ENCODE measurements at places on chromosomes 2 and 18.
A peak's percentile ranks its signal among the peaks of the same experiment; 100 is the strongest.

GRCh38 chr2:173764094-173764493, 201.1 kb downstream of the SP3 start:
- no peak for DNase-seq

DNA sequence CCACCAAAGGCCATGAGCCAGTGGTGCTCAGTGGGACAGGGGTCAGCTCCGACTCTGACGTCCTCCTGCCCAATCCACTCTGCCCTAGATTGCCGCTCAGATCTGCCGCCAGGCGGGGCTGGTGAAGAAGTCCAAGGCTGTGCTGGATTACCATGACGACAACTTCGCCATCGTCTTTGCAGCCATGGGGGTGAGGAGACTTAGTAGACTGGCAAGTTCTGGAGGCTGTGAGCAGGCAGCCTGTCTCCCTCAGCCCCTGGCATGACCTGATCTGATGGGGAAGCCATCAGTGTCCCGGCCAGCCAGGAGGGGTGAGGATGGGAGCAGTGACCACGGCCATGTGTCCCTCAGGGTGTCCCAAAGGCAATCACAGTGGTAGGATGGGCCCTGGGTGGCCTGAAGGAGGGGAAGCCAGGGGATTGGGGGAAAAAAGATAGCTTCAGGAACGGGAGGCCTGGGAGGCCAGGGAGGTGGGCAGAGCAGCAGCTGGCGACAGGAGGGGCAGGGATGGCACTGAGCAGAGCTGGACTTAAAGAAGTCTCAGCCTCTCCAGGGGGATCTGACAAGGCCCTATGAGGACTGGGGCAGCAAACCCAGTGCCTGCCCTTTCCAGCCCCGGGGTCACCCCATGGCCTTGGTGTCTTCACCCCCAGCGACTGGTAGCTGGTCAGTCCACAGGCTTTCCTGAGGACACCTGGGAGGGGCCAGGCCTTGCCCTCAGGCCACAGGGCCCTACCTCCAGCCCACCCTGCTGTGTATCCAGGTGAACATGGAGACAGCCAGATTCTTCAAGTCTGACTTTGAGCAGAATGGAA, 17.4 kb upstream of the ANKRD53 start:
- no peak for DNase-seq

GRCh38 chr18:14916181-14916580, 168.2 kb downstream of the ANKRD30B start:
- DNase-seq = no peak

DNA sequence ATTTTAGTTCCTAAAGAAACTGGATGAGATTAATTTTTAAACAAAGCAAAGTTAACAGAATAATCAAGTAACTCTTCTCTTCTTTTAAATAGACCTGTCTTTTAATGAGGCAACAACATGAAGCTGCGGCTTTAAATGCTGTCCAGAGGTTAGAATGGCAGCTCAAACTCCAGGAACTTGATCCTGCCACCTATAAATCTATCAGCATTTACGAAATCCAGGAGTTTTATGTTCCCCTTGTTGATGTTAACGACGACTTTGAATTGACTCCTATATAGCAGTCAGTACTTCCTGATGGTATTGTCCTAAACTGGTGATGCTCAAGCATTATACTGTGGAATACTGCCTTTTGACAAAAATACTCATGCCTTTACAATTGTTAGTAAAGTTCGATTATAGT, 53.7 kb upstream of the TWSG1 start:
- DNase-seq = no peak

- DNase-seq = no peak
These were observed 22.4 kb downstream of the CAPG start for GRCh38 chr2:85387754-85388153.

DNA sequence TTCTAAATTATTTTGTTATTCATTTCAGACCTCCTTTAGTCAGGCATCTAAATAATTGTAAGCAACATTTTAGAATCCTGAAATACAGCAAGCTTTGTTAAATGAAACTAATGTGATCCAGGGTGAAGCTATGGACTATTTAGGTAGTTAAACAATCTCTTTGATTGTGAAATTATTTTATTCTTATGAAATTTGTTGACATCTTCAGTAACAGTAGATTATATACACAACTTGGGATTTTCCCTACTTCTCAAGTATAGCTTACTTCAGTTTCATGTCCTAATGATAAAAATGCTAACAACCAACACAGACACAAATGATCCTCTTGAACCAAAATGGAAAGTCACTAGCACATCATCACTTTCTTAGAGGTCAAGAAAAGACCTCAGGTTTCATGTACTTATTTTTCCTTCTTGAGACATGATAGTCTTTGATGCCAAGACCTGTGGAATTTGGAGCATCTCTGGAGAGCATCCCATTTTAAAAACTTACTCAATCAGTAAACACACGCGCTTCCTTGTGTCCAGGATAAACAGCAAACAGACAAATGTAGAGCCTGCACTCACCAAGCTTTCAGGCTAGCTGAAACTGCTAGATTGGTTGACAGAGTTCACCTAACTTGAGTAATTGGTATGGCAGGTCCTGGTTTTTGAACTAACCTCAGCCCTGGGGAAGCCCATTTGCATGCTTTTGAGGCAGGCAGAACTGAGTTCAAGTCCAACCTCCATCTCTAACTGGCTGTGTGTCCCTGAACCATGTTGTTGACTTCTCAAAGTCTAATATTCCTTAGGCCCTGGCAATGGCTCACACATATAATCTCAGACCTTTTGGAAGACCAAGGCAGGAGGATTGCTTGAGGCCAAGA, 47.8 kb downstream of the KCTD18 start:
- DNase-seq = no peak

DNA sequence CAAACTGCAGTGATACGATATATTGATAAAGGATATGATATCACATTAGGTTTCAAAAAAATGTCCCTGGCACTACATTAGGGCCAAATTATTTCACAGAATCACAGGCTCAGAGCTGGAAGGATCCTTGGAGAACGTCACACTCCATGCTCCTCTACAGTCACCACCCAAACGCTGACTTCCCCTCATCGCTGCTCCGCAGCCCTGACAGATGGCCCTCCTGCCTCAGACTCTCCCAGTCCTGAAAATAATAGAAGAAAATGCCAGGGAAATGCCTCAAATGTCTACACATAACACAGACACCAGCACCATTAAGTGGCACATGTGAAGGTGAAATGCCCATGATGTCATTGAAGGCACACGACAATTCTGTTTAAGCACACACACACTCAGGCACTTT, 72.0 kb downstream of the ZNF521 start:
- DNase-seq = no peak

- DNase-seq = no peak
These were observed 7.6 kb downstream of the ITM2C start for GRCh38 chr2:230872151-230872967.

DNA sequence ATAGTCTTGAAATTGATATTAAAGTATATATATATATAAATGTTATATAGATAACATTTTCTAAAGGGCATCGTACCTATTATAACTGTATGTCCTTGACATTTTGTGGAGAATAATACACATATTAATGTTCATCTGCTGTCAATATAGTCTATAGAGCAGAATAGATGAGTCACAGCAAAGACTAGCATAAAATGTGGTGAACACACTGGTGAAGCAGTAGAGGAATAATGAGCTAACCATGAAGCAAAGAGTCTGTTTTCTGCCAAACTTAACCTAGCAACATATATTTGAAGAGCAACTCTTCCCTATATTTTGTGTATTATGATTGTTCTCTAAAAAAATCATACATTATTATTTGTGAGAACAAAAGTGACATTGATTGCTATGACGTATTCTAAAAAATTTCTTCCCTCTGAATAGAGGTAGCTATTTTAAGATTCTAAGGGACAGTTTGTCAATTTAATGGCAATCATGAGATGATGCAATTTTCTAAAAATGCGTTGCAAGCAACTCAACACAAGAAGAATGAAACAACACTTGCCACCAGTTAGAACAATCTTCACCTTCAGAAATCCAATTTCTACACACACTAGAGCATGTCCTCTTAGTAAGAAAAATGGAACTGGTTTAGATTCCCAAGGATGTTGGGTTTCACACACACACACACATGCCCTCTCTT, 22.0 kb downstream of the DOCK10 start:
- DNase-seq = no peak

- no peak for DNase-seq
These were observed 766.9 kb upstream of the ZEB2 start for GRCh38 chr2:145286716-145287275.

DNA sequence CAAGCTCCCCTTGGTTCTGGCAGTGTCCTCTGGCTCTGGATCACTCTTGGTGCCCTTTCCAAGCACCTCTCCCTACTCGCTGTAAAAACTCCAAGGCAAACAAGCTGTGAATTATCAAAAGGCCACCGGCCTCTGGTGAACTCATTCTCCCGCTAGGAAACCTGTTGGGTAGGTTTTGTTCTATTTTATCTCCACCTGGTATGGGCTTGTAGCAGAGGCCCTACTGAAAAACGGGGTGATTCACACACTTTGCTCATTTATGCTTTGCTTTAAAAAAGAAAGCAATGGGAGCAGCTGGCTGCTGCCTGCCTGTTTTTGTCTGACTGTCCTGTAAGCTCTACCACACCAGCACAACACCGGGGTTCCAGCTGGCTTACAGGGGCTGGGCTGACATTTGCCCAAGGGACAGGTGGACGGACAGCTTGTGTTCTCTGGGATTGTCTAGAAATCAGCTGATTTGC, 56.8 kb downstream of the SH3BP4 start:
- no peak for DNase-seq

GRCh38 chr2:36672199-36672598, 24.3 kb upstream of the VIT start:
- no peak for DNase-seq

DNA sequence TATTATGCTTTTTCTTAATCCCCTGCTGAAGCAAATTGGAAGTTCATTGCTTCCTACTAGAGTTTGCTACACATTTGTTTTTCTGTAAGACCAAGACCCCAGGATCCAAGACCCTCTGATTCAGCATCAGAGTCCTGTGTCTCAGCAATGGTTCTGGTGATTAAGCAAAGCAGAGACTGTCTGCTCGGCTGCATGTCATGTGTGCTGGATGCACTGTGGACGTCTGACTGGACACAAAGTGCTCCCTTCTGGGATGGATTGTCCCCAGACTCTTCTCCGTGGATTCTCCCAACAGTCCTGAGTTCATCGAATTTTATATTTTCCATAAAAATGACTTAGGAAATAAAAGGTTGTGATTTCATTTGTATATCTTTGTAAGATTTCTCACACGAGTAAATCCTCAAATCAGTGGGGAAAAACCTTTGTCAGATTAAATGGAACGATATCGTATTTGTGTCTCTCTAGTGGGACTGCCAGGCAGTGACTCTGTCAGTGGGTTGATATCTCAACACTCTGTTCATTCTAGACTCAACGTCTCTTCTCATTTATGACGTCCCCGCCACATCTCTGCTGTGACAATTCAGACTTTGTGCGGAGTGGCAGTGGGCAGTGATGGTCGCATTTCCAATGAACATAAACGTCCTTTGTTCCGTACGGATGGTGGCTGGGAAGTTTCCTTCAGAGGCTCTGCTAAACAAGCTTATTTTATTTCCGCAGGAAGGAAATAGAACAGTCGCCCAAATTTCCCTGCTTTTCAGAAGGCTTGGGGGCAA, 58.6 kb downstream of the NCAPH start:
- no peak for DNase-seq

DNA sequence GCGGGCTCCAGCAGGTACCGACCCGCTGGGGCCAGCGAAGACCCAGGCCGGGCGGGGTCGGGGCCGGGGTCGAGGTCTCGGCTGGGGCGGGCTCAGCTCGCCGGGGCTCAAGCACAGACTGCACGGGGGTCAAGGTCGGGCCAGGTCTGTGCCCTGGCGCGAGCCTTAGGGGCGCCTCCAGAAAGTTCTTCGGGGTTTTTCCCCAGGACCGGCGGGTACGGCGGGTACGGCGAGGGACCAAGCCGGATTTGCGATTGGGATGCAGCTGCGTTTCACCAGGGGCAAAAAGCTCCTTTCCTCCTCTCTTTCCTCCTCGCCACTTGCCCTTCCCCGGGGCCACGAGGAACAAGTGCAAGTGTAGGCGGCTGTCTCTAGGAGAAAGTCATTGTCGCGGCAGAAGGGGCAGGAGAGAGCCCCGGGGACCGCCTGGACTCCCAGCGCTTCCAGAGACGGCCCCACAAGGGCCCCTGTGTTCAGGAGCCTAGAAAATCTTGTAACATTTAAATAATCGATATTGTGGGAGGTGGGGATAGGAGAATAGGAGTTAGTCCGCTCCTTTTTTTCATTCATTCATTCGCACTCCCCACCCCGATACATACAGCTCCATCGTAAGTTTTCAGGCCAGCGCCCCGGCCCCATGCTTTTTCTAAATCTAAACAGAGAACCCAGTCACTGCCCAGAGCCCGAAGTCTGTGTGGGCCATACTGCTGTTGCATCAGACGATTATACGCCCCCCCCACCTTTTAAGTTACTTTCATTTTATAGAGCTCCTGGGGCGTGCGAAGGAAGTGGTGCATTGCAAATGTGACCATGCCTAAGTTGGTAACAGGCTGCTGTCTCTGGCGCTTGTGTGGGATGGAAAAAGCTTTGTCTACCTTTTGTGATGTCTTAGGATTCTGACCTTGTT, 679 bp downstream of the PMAIP1 start:
- DNase-seq = peak; percentile 69

DNA sequence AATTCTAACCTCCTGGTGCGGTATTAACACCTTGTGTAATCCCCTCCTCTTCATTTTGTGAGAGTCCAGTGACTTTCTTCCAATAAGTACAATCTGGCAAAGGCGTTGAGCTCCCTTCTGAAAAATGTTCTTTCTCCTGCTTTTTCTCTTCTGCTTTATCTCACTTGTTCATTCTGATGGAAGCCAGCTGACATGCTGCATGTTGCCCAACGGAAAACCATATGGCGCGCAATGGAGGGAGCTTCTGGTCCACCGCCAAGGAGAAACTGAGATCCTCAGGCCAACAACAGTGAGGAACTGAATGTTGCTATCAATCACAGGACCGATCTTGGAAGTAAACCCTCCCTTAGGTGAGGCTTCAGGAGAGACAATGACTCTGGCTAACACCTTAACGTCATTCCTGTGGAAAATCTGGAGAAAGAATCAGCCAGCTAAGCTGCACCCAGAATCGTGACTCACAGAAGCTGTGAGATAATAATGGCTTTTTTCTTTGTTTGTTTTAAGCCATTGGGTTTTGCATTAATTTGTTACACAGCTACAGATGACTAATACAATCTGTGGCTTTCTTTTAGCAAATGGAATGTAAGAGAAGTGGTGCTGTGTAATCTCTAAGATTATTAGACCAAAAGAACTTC, 1323.9 kb upstream of the DDX18 start:
- no peak for DNase-seq

GRCh38 chr18:24321071-24321470, 76.6 kb downstream of the OSBPL1A start:
- DNase-seq = no peak

DNA sequence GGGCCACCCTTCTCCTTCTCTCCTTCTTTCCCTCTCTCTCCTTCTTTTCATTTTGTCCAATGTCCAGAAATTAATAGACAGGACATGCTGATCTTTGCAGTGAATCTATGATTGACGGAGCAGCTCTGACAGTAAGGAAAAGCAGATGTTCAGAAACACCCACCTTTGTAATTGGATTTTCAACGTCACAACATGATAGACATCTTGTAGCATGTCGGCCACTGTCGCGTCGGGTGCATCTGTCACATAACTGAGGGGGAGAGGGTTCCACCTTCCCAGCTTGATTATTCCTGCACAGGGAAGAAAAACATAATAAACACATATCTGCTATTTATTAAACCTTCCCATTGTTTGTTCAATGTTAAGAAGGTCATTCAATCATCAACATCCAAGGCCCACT, 76.2 kb downstream of the SATB2 start:
- DNase-seq = no peak

- no peak for DNase-seq
These were observed 14.4 kb downstream of the TMEM37 start for GRCh38 chr2:119446037-119446436.

Measured in NCI-H1417 treated with DMSO at 0.1 percent for 48 hours (cell line).